NCI-H1092 (cell line): ENCODE measurements at places on chromosomes 4 and X.

DNA sequence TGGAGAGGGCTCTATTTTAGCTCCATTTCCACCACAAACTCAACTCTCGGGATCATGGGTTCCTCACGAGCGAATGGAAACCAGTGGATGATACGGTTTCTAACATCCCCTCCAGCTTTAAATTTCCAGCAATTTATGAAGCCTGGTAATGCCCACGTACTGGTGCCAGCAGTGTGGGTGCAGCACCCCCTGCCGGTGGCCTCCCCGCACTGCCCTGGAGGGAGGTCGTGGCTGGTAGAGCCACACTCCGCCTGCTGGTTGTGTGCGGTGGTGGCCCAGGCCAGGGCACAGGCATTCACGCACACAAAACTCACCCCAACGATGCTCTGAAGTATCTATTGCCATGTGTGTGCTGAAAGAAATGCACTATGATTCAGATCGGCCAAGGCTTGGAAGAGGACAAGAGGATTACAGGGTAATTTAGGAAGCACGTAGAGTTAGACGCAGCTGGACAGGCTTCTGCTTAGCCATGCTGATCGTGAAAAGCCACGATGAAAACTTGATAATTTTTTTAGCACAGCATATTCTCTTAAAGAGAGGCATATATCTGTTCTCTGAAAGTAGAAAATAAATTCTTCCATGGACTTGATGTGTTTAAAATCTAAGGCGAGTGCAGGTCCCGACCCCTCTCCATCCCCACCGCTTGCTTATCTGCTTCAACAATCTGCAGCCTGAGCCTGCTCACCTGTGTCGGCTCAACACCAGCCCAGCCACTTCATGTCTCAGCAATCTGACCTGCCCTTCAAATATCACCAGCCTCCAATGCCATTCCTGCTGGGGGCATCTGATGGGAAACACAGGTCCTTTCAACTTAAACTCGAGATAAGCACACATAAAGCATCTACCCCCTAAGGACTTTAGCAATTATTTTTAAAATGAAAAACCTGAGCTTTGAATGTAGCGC lies 59.1 kb downstream of the SCD5 start:
- DNase-seq: no peak

- DNase-seq: no peak
Observed at GRCh38 chr4:37956941-37957340, 3.3 kb upstream of the PTTG2 start.

- DNase-seq: no peak
Observed at GRCh38 chr4:54281054-54281766, 52.1 kb downstream of the PDGFRA start.

DNA sequence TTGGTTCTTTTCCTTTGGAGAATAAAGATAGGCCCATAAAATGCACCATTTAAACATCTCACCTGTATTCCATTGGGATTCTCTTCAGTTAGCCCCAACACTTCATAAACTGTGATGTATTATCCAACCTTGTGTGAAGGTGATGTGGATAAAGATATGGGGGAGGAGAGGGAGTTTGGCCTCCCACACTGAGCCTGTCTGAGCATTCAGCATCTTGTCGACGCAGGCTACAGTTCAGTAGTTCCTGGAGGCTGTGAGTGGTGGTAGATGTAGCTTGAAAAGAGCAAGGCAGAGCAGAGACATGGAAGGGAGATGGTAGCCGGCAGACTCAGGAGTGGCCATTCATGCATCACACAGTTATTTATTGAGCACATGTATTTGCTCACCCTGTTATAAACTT lies 292.4 kb upstream of the PITX2 start:
- no peak for DNase-seq

DNA sequence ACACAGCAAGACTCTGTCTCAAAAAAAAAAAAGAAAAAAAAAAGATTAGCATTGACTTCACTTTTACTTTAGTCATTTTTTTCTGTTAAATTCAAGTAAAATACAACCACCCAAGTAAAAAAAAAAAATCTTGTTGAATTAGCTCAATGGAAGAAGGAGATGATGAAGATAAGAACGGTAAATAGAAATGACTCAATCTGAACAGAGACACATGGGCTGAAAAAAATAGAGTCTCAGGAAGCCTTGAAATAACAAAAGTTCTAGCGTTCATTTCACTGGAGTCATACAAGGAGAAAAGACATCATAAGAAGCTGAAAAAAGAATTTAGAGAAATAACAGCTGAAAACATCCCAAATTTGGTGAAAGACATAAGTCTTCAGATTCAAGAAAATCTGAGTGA lies 75.5 kb downstream of the CASP3 start:
- DNase-seq: no peak
